Activated T-cell treated with anti-CD3 and anti-CD28 coated beads for 1 hour (primary cell): ENCODE measurements at places on chromosomes 11 and 22.

DNA sequence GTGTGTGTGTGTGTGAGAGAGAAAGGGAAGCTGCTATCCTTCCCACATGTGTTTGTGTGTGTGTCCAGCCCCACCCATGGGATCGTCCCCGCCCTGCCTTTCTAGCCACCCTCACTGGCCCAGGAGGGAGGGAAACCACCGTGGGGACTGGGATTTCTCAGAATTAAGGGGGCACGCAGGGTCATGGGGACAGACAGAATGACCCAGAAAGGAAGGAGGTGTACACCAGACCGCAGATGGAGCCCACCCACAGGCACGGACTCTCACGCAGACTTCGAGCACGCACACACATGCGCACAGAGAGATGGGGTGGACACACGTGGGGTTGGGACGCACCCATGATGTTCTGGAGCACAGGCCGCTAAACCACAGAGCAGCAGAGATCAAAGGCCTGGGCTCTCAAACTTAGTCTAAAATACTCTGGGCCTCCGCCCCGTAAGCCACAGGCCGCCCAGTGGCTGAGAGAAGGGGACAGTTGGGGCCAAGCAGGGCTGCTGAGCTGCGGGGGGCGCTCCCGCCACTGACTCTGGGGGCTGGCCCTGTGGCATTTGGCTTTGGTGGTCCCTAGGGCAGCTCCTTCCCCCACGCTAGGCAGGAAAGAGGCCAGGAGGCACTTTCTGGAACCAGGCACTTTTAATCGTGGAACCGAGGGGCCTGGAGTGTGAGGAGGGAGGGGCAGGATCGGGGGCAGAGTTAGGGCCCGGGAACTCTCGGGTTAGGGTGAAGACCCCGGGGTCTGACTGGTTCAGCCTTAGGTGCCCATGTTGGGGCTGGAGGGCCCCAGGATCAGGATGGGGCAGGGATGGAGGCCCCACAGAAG, 1.5 kb downstream of the IFITM5 start:
- peak; percentile 43 for DNase-seq

DNA sequence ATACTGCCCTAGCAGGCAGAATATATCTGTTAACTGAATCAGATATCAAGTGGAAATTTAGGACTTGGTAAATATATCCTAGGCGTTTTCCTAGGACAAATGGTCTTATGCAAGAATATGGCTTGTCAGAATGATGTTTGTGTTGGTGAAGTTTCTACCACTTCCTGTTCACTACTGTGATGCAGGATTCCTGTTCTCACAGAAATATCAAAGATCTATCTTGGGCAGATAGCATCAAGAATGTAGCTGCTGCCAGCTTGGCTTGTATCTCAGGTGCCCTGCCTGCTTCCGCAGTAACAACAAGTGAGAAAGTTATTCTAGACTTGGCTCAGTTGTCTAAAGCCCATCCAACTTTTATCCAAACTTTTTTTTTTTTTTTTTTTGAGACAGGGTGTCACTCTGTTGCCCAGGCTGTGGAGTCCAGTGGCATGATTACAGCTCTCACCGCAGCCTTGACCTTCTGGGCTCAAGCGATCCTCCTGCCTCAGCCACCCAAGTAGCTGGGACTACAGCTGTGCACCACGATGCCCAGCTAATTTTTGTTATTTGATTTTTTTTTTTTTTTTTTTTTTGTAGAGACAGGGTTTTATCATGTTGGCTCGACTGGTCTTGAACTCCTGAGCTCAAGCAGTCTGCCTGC, 61.3 kb downstream of the PPME1 start:
- peak; percentile 6 for DNase-seq

DNA sequence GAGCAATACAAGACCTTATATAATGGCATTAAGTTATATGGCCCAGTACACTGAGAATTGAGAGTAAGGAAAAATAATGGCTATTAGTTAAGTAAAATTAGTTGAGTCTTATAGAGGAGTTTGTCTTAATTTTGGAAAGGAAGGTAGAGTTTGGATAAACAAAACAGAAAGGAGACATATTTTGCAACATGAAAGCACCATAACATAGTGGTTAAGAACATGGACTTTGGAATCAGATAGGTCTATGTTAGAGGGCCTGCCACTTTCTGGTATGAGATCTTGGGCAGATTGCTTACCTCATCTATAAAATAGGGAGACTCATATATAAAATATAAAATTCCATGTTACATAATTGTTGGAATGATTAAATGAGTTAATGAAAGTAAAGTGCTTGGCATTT, 68.9 kb downstream of the CSTPP1 start:
- DNase-seq, result no peak

DNA sequence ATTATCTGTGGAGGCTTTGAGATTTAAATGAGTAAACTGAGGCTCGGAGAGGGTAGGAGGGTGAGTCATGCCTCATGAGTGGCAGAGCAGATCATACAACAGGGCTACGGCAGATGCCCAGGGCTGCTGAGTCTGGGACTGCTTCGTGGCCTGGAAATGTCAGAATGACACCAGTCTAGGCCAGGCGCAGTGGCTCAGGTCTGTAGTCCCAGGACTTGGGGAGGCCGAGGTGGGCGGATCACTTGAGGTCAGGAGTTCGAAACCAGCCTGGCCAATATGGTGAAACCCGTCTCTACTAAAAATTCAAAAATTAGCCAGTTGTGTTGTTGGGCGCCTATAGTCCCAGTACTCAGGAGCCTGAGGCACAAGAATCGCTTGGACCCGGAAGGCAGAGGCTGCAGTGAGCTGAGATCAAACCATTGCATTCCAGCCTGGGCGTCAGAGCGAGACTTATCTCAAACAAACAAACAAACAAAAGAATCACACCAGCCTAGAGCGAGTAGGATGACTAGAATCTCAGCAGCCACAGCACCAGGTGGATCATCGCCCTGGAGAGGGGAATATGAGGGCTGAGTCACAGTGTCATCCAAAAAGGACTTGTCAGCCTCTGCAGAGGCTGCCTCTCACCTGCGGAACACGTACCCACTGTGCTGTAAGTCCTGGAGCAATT, 48.6 kb upstream of the ADA2 start:
- DNase-seq, result no peak

- no peak for DNase-seq
Measured at GRCh38 chr11:69352166-69352565, 58.2 kb downstream of the MYEOV start.
